Sigmoid colon (tissue), 7 donors: ENCODE measurements at places on chromosomes 2 and 18.

- DNase-seq = no peak
These were observed 14.7 kb downstream of the ZNF142 start for GRCh38 chr2:218644721-218645120.

DNA sequence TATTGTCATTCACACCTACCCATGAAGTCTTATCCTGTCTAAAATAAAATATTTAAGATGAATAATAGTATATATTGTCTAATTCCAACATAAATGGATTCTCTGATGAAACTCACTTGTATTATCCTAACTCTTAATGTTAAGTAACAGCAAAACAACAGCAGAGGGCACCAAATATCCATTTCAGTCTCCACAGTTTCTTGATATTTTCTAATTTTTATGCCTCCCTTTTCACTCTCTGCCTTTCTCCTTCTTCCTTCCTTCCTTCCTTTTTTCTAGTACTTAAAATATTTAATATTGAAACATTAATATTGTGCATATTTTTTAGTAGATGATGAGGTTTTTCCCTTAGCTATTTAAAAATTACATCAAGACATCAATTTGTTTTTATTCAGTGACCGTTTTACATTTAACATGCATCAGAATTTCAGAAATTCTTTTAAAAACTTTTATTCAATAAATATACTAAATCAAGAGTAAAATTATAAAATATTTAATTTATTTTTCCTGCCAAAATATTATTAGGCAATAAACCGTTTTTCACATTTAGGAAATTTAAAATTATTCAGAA is 97.6 kb downstream of the WDR7 start:
- no peak for DNase-seq

- peak; percentile 79 for DNase-seq
These were observed 131.0 kb downstream of the NFATC1 start for GRCh38 chr18:79526468-79527460.

DNA sequence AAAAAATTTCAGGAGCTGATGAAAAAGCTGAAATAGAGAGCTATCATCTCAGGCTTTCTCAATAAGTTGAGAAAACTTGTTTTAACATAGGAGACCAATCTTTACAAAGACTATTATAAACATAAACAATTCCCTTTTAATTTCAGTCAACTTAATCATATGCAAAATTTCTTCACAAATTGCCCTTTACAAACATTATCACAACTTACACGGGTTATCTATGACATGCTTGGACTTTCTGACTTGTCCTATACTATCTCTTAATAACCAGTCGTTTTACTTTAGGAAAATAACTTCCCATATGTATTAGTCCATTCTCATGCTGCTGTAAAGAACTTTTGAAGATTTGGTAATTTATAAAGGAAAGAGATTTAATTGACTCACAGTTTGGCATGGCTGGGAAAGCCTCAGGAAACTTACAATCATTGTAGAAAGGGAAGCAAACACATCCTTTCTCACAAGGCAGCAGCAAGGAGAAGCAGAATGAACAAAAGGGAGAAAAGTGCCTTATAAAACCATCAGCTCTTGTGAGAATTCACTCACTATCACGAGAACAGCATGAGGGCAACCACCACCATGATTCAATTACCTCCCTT is 1583.7 kb upstream of the CELF4 start:
- no peak for DNase-seq

DNA sequence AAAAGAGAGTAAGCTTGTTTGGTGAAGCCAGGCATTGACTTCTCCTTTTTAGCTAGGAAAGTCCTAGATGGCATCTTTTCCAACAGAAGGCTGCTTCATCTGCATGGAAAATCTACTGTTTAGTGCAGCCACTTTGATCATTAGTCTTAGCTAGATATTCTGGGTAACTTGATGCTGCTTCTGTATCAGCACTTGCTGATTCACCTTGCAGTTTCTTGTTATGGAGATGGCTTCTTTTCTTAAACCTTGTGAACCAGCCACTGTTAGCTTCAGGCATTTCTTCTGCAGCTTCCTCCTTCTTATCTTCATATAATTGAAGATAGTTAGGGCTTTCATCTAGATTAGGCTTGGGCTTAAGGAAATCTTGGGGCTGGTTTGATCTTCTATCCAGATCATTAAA is 639.7 kb downstream of the TDRD15 start:
- DNase-seq = no peak

GRCh38 chr18:78586586-78586985 is 393.0 kb upstream of the SALL3 start:
- DNase-seq = no peak

- DNase-seq = no peak
These were observed 292.7 kb upstream of the CXCR4 start for GRCh38 chr2:136410673-136411072.

DNA sequence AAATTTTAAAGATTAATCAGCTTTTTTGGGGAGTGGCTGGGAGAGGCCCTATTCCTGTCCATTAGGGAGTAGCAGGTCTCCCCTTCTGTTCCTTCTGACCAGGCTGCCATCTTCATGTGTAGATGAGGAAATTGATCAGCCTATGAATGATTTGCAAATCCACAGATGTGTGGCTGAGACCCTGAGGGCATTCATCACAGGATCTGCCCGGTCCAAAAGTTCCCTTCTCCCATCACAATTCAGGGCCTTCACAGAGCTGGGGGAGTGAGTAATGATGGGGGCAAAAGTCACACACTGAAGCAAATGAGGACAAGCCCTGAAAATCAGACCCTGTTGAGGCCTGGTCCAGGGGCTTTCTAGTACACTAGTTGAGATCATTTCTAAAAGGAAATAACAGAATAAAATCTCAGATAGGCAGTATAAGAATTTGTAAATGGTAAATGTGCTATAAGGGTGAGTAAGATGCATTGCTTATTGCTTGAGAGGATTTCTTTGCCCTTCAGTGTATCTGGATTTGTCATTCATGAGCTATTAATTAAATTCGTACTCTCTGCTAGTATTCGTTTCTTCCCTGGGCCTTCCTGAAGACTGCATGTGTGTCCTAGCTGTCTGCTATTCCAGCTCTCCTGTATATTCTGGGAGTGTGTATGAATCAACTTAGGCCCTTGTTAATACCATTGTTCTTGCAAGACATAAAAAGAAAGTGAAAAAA is 53.2 kb downstream of the SETBP1 start:
- DNase-seq = no peak

- no peak for DNase-seq
These were observed 81.0 kb downstream of the SPRED2 start for GRCh38 chr2:65351234-65351947.

DNA sequence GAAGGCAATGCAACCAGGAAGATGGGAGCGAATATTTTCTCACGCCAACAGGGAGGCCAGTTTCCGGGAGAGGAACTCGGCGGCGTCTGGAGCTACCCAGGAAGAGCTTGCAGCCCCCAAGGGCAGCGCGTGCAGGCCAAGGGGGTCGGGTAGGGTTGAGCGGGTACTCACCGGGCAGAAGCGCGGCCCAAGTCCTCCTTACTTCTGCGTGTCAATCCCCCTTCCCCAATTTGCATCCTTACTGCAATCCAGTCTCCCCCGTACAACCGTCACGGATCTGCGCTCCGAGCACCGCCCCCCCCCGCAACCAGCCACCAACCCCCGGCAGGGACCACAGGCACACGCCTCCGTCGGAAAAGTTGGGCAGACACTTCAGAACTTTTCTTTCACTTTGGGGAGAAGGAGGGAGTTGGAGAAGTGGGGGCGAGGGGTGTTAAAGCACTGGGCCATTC is 1.3 kb downstream of the ATP8B1 start:
- no peak for DNase-seq

DNA sequence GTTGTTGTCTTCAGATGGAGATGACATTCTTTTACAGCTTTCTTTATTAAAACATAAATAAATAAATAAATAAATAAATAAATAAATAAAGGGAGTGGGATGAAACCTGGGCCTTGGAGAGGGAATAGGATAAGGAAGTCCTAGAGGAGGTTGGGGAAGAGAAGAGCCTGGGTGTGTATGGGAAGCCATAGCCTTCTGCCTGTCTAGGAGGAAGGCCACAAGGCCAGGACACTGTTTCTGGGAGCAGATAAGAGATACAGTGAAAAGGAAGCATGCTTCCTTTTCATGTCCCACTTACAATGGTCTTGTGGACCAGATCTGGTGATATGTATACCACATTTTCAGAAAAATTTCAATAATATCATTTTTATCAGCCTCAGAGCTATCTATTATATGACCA is 6.1 kb upstream of the TDRD15 start:
- no peak for DNase-seq

- DNase-seq = no peak
These were observed 55.0 kb downstream of the PLEKHM3 start for GRCh38 chr2:207970147-207970825.

- DNase-seq = no peak
These were observed 35.8 kb downstream of the SKOR2 start for GRCh38 chr18:47215554-47216138.

DNA sequence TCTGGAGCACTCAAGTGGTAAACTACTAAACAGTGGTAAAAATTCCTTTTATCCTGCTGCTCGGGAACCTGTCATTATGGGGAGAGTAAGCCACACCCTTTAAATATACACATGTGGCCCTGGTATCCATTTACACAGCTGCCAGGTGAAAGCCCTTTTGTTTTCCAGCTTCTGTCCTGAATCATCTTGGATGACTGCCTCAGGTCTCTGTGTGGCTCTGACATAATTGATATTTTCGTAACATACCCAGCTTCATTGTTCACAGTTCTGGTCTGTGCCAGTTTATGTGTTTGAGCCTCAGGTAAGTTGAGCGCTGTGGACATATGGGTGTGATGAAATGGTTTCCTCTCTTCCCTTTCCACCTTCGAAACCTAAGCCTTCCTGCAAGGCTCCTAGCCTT is 15.7 kb upstream of the TTC39C start:
- DNase-seq = no peak

GRCh38 chr2:112972423-112973086 is 5.3 kb upstream of the IL36G start:
- no peak for DNase-seq

DNA sequence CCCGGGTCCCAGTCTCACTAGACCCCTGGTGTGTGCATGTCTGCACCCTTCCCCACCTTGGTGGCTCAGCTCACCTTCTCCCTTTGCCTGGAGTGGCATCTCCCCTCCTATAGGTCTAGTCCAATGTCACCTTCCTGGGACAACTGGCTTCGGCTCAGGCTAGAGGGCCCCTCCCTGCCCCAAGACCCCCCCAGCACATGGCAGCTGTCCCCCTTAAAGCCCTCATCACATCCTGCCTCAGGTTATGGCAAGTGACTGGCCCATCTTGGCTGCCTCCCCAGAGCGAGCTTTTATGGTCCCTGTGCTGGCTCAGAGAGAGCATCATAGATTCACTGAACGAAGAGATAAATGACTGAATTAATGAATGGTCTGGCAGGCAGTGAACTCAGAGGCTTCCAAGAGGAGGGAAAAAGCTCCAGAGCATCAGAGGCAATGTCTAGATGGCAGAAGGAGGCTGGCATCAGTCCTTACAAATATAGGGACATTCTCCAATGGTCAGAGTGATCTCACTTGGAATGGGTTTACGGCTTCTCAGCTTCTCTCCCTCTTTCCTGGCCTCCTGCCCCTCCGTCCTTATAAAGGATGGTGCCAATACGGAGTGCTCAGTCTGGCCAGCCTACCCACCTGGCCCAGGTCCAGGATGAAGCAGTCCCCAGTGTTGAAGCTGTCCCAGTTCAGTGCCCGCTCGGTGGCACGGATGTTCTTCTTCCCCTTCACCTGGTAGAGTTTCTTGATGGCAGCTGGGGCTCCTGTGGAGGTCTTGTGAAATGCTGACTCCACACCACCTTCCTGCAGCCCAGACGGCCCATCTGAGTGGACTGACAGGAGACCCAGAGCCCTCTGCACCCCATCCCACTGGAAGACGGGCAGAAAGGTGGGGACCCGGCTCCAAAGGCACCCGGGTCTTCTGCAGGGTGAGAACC is 9.4 kb downstream of the CAPG start:
- peak; percentile 57 for DNase-seq

- no peak for DNase-seq
These were observed 632.1 kb upstream of the HS6ST1 start for GRCh38 chr2:128950758-128951157.

DNA sequence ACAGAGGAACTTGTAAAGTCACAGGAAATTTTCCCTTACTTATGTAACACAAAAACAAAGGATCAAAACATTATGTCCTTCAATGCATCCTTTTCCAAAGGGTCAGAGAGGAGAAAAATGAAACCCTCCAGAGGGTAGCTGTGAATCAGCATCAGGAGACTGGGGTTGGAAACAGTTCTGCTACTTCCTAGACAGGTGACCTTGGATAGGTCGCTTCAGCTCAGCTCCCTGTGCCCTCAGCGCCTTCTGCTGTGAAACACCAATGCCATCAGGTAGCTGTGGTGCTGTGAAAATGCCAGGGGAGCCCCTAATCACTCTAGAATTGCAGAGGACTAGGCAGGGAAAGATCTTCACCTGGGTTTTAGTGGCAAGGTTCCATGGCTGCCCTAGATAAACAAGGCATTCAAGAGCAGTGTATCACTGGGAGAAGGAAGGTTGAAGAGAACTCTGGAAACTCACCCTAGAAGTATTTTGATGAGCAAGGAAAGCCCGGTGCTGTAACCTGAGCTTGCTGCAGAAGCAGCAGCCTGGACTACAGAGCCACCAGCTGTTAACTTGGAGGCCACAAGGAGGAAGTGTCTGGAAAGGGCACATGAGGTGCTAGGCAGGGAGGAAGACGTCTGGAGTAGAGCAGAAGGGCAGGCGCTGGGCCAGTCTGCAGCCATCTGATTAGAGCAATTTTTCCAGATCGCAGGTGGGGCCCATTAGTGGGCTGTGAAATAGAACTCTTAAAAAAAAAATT is 100.7 kb upstream of the MCFD2 start:
- DNase-seq = no peak

GRCh38 chr2:160293391-160294091 is 93.5 kb upstream of the ITGB6 start:
- peak; percentile 75 for DNase-seq
